ENCODE measurements at places on chromosomes 2 and 18.

- DNase-seq, result no peak
These were observed 92.9 kb downstream of the SH3BP4 start for GRCh38 chr2:235044501-235045271.

DNA sequence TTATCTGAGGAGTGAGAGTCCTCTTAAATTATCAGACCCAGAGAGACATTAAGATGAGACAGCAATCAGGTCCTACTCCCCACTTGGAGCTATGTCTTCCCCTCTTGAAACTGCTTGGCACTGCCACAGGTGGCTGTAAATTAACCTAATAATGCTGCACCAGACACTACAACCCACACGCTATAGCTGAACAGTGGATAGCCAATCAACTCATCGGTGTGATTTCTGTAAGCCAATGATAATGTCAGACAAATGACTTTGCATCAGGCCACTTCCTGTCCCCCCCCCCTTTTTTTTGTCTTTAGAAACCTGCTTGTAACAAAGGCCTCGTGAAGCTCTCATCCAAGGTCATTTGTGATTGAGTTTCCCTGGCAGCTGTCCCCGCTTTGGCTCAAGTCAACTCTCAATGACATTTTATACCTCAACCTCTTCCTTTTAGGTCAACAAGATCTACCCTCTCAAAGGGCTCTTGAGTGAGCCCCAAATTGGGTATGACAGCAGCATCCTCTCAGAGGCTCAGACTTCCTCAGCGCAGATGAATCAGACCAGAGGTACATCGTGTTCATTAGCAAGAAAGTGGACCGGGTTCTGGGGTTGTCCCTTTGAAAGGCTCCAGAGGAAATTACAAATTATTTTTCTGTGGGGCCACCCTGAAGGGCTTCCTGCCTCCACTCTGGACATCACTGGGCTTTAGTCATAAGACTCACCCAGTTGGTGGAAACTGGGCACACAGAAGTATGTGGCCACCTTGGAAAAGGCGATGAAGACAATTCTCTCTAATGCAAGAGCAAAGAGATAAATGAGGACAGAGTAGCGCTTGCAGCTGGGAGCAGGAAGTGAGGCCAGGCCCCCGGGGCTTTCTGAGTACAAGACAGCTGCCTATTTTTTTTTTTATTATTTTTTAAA is 73.6 kb downstream of the COPS8 start:
- no peak for DNase-seq

- no peak for DNase-seq
These were observed 20.8 kb upstream of the SIX3 start for GRCh38 chr2:44920751-44921150.

DNA sequence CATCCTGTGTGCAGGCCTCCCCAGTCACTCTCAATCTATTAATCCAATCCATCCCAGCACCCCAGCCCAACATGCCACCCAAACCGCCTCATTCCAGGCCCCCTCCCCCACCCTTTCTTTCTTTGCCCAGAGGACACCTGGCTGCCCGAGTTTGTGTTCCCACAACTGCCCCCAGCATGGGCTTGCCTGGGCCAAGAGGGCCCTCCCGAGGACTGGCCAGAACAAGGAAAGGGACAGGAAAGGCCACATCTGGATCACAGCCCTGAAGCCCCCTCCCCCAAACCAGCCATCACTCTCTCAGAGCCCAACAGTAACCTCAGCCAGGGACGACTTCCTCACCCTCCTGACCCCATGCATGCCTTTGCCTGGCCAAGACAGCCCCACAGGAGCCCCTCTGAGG is 1.2 kb downstream of the TNS1 start:
- no peak for DNase-seq

DNA sequence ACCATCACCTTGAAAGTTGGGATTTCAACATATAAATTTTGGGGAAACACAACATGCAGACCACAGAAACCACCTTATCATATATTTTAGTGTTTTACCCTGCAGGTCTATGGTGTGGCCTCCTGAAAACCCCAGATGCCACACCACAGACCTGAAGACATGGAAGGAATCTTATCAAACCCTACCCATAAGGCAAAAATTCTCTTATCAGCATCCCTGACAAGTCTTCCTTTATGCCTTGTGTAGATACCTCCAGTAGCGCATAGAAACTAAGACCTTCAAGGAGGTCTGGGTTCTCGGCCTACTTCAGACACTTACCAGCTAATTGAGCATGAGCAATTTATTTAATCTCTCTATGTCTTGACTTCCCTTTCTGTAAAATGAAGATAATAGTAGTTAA is 59.1 kb upstream of the SLC14A2 start:
- DNase-seq, result no peak

DNA sequence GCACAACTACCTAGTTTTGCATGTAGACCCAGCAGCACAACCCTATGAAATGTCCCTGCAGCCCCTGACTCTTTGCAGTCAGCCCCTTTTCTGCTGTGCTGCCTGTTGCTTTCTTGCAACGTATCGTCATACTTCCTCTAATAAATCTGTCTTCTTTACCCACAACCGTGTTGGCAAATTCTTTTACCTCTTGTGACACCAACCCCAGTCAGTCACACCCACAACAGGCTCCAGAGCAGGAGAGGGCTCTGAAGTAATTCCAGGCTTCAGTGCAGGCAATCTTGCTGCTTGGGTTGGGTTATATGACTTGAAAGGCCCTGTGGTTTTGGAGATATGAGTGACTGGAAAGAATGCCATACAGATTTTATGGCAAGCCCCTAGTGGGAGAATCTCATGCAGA is 79.1 kb upstream of the KCNH7 start:
- DNase-seq, result no peak

DNA sequence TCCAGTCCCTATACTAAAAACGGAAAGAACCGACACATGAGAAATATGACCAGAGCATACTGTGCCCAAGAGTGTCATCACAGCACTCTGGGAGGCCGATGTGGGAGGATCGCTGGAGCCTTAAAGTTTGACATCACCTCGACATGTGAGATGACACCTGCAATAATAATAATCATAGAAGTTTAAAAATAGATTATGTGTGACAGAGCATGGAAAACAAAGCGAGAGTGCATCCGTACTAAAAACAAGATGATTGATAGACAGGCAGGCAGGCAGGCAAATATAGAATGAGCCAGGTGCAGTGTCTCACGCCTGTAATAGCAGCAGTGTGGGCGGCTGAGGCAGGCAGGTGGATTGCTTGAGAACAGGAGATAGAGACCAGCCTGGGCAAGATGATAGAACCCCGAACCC is 114.8 kb upstream of the ANKRD30BL start:
- no peak for DNase-seq

DNA sequence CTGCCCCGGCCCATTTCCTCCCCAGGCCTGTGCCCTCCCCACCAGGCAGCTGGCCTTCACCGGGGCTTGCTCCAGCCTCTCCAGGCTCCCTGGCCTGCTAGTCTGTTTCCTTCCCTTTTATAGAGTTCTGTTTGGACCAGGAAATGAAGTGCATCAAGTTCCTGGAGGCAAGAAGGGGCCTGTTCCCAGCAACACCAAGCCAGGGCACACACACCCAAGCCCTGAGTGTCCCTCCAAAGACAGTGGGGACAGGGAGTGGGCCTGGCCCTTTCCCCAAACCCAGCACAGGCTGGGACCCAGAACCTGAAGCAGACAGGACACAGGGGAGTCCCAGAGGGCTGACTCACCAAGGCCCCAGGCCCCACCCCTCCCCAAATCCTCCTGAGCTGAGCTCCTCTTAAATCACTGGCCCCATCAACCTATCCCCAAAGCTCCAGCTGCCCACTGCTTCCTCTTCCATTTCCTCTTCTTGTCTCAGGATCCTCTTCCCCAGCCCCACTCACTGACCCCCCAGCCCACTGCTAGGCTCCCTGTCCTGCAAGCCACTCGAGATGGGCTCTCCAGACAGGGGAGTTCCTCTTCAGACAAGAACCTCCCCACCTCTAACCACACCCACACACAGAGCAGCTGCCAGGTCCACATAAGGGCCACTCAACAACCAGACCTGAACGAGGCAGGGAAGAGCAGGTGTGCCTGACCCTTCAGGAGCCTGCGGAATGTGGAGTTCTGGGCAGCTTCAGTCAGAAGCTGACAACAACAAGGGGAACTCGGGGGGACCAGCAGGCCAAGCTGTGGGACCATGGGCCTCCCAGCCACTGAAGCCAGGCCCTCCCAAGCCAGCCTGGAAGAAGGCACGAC is 74.2 kb downstream of the TNS1 start:
- no peak for DNase-seq

DNA sequence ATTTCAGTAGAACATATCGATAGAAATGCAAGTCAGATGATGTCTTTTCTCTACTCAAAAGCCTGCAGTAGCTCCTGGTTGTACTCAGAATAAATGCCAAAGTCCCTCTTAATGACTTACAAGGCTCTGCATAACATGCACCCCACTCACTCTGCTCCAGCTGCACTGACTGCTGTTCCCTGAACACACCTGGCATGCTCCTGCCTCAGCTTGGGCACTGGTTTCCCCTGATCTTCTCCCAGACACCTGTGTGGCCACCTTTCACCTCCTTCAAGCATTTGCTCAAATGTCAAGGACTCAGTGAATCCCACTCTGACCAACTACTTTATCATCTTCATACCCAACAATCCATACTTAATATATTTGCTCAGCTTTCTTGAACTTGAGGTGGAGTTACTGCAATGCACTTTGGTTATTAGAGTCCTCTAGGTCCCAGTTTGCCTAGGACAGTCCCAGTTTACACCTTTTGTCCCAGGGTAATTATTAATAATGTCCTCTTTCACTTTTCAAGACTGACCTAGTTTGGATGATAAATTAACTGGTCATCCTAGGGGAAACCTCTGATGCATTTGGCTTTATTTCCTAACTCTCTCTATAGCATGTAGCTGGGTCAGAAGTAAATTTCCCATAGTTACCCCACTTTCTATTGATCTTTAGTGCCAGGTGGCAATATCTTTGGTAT is 44.1 kb downstream of the ACAA2 start:
- DNase-seq, result no peak

GRCh38 chr18:25650201-25650941 is 298.4 kb upstream of the ZNF521 start:
- DNase-seq, result no peak

GRCh38 chr2:223596208-223596607 is 6.0 kb downstream of the SCG2 start:
- DNase-seq, result no peak

GRCh38 chr2:143745060-143745459 is 615.8 kb downstream of the ARHGAP15 start:
- no peak for DNase-seq

GRCh38 chr18:41462946-41463345 is 492.1 kb upstream of the PIK3C3 start:
- no peak for DNase-seq

GRCh38 chr18:21853016-21853415 is 112.4 kb downstream of the MIB1 start:
- DNase-seq, result peak; percentile 51

Data from GM13977 (cell line).